Activated CD4-positive, alpha-beta T cell treated with anti-CD3 and anti-CD28 coated beads, Interleukin-2, amount 50 U/mL, for 24 hours (primary cell): ENCODE measurements at places on chromosomes 11 and 22.

DNA sequence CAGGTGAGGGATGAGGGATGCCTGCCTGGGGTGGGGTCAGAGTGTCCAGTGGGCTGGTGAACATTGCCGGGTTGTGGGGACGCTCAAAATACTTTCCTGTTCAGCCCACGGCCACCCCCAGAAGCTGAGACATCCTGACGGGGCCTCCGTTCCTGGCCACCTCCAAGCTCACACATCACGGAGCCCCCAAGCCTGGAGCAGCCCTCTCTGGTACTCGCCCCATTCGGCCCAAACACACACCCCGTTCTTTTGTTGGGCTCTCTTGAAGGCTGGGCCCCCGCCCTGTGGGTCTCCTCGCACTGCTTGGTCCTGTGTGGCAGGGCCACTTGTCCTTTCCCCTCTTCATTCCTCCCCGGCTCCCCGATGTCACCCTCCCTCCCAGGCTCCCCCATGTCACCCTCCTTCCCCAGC lies 442.6 kb downstream of the TBC1D22A start:
- DNase-seq: no peak

GRCh38 chr11:42806191-42806590 lies 505.6 kb upstream of the API5 start:
- DNase-seq: no peak

GRCh38 chr11:1235901-1236315 lies 13.0 kb downstream of the MUC5B start:
- no peak for DNase-seq

DNA sequence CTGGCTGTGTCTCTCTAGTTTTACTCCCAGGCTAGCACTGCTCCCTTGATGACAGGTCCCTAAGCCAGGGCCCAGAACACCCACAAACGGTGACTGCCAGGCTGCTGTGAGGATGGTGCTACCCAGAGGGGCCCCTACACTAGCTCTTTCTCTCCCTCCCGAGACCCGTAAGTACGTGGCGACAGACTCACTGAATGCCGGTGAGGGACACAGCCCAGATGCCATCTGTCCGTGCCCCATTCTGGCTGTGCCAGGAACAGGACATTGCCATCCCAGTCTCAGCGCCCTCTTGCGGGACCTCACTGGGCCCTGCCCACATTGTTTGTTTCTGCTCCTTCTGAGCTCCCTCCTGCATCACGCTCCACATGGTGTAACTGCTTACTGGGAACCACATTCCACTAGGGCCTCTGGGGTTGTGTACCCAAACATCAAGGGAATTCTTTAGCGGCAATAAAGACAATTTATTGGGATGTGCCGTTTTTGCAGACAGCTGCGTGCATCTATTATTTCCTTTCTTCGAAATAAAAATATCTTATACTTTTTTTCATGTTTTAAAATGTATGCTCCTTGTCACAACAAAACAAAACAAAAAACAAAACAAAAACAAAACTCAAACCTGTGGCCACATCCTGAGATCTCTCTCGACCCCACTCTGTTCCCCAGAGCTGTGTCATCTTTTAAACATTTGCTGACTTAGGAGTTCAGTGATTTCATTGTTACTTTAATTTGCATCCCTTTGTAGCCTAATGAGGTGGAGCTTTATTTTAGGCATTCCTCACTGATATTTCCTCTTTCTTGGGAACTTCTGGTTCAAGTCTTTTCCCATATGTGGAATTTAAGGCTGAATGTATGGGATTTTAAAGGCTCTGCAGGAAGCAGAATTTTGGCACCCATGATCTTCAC lies 4.4 kb upstream of the TPCN2 start:
- DNase-seq: no peak

DNA sequence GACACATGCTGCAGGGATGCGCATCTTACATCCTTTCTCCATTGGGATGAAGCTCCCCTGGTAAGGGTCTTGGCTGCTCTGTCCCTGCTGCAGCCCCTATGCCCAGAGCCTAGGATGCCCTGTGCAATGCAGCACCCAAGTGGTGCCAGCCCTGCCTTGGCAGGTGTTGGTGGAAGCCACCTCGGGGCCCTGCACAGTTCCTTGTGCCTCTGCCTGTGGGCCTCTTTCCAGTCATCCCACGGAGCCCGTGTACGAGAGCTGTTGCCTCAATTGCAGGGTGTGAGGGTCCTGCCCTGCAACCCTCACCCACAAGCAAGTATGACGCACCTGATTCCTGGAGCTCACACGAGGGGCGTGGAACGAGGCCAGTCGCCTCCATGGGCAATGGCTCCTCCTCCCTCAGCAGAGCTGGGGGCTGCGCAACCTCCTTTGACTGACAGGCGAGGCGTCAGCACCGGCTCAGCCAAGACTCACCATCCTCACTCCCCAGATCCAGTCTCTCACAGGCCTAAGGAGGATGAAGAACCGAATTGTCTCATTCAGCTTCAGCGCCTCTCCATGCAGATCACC lies 719.6 kb downstream of the BRD1 start:
- no peak for DNase-seq
